Stimulated activated CD4-positive, alpha-beta T cell treated with anti-CD3 and anti-CD28 coated beads, Interleukin-15, amount 100 ng/mL, for 1 hour (primary cell): ENCODE measurements at places on chromosomes 2 and 18.

DNA sequence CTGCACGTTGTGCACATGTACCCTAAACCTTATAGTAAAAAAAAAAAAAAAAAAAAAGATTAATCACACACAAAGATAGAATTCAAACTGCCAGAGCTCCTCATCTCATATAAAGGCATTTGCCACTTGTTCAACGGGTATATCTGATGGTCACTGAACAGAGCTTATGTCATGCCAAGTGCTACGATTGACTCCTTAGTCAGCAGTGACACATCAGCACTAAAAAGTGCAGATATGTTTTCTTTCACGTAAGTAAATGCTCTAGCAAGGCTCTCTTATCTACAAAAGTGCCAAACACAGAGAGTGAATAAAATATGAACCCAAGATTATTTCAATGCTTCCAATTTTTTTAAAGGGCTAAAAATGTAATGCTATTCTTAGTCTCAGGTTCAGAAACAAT is 1.1 kb downstream of the LMAN1 start:
- no peak for DNase-seq

DNA sequence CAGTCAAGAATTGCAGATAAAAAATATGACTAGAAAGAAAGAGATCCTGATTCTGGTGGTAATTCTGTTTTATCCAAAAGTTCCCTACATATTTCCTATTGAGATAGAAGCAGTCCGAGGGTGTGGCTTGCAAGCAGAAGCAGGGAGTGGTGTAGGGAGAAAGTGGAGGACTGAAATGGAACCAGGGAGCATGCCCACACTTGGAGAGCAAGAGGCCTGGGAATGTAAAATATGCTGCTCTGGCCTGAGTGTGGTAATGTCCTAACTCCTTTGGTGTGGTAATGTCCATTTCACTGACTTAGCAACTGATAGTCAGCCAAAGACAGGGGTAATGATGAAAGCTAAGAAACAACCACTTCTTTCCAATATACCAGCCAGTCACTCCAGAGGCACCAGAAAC is 30.1 kb upstream of the FMNL2 start:
- DNase-seq = no peak

- no peak for DNase-seq
Measured at GRCh38 chr18:34807106-34807796, 97.2 kb downstream of the DTNA start.

GRCh38 chr2:142675398-142675797 is 202.1 kb upstream of the KYNU start:
- no peak for DNase-seq

DNA sequence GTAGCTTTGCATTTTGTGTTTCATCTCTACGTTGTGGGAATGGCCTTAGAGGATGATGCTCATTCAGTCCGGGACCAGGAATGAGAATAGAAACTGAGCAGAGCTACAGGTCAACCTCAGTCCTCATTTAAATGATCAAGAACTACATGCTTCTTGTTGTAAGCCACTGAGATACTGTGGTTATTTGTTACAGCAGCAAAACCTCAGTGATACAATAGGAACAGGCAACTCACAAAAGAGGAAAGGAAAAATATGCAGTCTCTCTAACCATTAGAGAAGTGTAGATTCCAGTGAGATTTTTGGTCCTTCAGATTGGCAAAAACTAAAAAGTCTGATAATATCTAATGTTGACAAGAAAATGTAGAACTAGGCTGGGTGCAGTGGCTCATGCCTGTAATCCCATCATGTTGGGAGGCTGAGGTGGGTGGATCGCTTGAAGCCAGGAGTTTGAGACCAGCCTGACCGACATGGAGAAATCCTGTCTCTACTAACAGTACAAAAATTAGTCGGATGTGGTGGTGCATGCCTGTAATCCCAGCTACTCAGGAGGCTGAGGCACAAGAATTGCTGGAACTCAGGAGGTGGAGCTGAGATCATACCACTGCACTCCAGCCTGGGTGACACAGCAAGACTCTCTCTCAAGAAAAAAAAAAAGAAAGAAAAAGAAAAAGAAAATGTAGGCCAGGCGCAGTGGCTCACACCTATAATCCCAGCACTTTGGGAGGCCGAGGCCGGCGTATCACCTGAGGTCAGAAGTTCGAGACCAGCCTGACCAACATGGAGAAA is 13.3 kb downstream of the CHCHD5 start:
- DNase-seq = no peak

- DNase-seq = no peak
Measured at GRCh38 chr2:60806988-60807681, 51.1 kb downstream of the PAPOLG start.

GRCh38 chr2:74039611-74040010 is 54.9 kb downstream of the TET3 start:
- no peak for DNase-seq

DNA sequence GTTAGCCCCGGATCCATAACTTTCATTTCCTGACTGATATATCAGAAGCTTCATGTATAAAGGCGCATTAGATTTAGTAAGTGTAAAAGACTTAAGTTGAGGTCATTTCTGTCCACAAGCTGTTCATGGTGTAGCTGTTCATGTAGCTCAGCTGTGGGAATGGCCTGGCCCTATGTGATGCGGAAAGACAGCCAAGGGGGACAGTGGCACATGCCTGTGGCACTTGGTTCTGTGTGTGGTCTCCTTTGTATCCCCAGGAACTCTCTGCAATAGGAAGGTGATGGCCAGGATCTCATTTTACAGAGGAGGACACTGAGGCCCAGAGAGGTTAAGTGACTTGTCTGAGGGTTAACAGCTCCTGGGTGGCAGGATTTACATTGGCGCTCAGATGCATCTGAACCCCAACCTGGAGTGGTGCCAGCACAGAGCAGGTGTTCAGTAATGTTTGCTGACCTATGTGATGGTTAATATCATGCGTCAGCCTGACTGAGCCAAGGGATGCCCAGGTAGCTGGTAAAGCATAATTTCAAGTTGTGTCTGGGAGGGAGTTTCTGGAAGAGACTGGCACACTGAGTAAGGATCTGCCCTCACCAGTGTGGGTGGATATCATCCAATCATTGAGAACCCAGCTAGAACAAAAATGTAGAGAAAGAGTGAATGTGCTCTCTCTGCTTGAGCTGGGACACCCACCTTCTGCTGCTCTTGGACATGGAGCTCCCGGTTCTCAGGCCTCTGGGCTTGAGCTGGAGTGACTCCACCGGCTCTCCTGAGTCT is 25.4 kb downstream of the HPCAL1 start:
- DNase-seq = no peak

DNA sequence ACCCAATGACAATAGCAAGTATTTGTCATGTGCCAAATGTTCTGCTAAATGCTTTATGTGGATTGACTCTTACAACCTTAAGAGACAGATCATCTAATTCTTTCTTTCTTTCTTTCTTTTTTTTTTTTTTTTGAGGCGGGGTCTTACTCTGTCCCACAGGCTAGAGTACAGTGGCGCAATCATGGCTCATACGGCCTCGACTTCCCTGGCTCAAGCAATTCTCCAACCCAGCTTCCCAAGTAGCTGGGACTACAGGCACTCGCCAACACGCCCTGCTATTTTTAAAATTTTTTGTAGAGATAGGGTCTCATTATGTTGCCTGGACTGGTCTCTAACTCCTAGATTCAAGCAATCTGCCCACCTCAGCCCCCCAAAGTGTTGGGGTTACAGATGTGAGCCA is 21.4 kb downstream of the TMEM247 start:
- no peak for DNase-seq

GRCh38 chr18:55908901-55909366 is 320.9 kb upstream of the TCF4 start:
- DNase-seq = no peak

DNA sequence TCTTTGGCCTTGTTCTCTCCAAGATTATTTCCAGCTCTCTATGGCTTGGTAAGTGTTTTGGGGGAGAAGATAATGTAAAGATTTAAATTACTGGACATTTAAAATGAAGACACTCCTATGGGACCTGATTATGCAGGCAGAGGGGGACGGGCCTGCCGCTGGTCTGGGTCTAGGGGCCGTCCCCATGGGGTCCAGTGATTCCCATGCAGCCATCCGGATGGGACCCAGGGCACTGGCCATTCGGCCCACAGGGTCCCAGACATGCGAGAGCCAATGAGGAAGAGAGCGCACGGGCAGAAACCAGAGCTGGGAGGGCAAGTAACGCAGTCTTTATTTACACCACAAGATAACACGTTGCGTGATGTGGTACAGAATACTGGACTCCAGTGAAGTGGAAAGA is 200.0 kb downstream of the TWIST2 start:
- no peak for DNase-seq

DNA sequence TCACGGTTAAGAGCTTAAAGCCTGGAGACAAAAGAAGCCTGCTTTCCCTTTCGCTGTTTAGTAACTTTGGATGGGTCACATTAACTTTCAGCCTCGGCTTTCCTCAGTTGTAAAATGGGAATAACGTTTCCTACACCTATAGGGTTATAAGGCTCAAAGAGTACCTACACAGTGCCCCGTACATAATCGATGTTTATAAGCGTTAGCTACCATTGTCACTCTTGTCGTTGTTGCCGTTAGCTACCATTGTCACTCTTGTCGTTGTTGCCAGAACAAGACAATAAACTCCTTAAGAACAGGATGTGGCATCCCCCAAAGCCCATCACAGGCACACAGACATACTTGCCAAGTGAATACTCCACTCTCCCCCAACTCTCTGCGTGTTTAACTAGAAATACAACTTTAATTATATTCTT is 901 bp upstream of the MFSD6 start:
- no peak for DNase-seq

GRCh38 chr2:14420851-14421250 is 211.7 kb upstream of the LRATD1 start:
- DNase-seq = no peak

- DNase-seq = no peak
Measured at GRCh38 chr2:186590759-186591505, 1.1 kb downstream of the ITGAV start.

- DNase-seq = no peak
Measured at GRCh38 chr2:105278654-105279053, 37.1 kb downstream of the GPR45 start.

DNA sequence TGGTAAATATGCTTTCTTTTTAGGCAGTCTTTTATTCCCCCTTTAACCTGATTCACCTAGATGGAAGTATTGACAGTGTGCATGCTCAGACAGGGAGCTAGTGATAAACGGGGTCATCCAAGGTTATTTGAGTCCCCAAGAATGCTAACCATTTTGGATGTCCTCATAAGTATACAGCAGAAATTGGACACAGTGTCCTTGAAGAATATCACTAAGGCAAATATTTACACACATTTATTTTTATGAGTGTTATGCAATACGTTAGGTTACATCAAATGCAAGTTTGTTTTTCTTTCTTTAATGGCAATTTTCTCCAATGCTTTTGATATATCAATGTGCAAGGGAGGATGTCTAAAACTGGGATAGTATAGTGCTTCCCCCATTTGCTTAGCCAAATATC is 23.6 kb downstream of the CNTNAP5 start:
- no peak for DNase-seq

DNA sequence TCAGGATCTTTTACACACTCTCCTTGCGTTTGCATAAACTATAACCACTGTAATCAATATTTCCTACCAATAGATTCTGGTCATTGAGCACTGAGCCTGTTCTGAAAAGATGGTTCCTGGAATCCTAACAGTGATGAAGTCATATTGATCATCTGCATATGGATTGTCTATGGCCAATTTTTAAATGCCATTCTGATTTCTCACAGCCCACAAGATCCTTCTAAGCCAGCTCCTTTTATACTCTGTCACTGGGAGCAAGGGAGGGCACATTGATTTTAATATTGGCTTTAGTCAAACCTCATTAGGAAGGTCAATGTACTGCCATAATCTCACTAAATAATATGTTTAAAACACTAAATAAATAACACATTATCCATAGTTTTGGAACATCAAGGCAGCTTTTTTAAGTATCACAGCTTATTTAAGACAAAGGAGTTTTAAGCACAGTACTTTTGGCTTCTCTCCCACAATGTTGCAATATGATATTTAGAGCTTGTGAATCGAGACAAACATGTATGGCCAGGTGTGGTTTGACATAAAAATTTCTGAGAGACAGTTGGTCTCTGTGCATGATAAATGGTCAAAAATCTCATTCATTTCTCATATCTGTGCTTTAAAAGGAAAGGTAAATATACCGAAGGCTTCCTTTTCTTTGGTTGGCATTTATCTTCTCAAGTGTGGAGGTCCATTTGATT is 267.3 kb downstream of the MTX2 start:
- DNase-seq = no peak

DNA sequence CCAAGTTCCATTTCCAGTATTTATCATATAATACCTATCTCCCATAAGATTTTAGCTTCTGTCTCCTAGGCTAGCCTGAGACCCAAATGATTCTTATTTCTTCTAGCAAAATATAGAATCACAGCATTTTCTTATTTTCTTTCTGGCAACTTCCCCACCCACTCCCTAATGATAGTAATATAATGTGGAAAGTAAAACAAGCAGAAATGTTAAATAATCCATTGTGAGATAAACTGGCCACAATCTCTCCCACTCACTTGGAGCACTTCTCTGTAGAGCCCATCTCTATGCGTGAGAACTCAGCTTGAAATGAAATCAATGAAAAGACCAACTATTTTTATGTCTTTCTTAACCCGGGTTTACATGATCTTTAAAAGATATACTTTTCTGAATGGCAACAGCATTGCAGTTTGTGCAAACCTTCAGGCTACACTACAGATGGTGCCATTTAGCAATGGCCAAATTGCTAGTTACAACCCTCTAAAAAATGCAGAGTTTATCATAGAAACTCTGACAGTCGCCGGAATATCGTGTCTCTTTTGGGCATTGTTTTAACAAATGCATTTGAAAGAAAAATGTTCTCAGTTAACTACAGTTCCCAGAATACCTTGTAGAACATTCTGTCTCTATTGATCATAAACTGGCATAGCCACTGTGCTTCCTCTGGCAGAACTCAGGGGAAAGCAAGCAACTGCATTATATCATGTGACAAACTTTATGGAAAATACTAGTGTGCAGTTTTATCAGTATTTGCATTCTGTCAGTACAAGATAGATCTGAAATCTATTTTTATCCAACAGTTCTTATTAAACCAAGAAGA is 1407.4 kb upstream of the ZEB2 start:
- no peak for DNase-seq

- no peak for DNase-seq
Measured at GRCh38 chr2:6412533-6413091, 453.1 kb downstream of the CMPK2 start.

- DNase-seq = no peak
Measured at GRCh38 chr2:143553261-143553660, 424.0 kb downstream of the ARHGAP15 start.

GRCh38 chr18:48952287-48953103 is 1.7 kb upstream of the SMAD7 start:
- no peak for DNase-seq

DNA sequence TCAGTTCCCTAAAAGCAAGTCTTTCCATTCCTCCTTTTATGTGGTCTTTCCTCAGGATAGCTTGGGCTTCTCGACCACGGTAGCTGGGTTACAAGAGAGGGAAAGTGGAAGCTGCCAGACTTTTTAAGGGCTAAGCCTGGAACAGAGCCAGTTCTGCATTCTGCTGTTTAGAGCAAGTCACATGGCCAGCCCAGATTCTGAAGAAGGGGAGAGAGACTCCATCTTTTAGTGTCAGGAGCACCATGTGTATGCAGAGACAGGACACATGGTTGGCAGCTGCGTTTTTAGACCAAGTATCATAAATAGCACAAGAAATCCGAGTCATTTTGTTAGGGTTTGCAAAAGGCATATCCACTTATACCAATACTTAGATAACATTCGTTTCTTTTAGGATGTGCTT is 4.7 kb downstream of the HMSD start:
- no peak for DNase-seq
